ENCODE measurements at places on chromosomes 11 and 22.

DNA sequence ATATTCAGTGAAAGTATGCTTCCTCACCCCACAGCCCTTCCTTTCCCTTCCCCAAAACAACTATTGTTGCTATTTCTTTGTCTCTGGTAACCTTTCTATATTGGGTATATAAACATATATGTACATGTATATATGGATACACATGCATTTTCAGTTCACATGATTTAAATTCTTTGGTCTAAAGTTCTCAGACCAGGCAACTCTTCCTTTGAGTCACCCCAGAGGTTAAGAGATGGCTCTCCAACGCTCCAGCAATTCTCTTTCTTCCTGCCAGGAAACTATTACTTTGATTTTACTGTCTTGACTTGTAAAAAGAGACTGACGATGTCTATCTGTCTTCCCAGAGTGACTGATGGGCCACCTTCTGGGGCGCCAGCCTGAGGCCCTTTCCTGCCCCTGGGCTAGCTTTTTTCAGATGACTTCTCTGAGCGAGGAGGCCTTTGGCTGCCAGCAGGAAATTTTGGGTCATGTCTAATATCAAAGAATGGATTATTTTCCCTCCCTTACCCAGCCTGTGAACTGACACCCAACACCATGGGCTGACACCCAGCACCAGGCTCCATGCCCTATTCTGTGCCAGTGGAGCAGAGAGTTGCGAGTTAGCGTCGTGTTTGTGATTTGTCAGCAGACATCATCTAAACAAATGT, 14.4 kb upstream of the ST3GAL4 start:
- DNase-seq = no peak

DNA sequence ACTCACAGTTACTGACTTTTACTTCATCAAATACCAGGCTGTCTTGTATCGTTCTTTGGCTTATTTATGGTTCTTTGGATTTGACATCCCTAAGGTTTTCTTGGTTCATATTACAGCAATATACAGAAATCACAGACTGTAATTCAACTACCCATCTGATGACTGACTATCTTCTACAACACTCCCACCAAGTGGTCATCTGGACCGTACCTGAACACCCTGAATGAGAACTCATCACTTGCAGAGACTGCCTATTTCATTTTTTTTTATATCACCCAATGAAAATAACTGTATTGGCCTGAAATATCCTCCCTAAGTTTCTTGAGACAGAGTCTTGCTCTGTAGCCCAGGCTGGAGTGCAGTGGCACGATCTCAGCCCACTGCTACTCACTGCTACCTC, 9.5 kb upstream of the UPB1 start:
- no peak for DNase-seq

- DNase-seq = no peak
Measured at GRCh38 chr11:104046331-104046730, 9.9 kb downstream of the DDI1 start.

DNA sequence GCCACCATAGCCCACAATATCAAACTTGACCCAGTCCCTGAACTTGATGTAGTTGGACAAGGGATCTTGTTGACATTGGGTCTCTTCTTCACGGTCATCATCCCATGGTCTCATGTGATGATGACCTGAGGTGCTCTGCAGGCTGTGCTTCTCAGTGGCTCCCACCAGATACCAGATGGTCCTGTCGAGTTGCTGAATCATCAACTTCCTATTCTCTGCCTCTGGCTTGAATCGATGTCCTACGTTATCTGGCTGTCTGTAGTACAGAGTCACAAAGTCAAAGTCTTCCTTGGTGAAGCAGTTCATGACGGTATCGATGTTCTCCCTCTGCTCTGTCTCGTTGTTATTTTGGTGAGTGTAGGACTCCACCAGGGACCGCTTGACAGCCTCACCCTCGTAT, 145.7 kb upstream of the ALDH3B2 start:
- no peak for DNase-seq

GRCh38 chr22:48532986-48533385, 1294.7 kb downstream of the BRD1 start:
- DNase-seq = no peak

GRCh38 chr11:68582416-68583040, 101.8 kb upstream of the GAL start:
- DNase-seq = no peak

DNA sequence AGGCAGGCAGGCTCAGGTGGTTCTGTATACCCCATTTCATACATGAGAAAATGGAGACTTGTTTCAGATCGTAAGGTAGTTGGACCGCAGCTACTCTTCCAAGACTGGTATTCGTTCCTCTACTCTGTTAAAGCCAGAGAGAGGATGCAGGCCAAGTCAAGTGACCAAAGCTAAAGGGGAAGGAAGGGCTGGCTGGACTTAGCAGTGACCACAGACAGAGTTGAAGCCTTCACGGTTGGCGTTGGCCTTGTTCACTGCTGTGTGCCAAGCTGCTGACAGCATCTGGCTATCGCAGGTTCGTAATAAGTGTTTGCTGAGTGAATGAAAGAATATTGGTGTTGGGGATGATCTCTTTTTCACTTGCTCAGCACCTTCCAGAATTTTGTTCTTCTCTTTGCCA, 64.2 kb downstream of the PTPRJ start:
- DNase-seq = no peak

DNA sequence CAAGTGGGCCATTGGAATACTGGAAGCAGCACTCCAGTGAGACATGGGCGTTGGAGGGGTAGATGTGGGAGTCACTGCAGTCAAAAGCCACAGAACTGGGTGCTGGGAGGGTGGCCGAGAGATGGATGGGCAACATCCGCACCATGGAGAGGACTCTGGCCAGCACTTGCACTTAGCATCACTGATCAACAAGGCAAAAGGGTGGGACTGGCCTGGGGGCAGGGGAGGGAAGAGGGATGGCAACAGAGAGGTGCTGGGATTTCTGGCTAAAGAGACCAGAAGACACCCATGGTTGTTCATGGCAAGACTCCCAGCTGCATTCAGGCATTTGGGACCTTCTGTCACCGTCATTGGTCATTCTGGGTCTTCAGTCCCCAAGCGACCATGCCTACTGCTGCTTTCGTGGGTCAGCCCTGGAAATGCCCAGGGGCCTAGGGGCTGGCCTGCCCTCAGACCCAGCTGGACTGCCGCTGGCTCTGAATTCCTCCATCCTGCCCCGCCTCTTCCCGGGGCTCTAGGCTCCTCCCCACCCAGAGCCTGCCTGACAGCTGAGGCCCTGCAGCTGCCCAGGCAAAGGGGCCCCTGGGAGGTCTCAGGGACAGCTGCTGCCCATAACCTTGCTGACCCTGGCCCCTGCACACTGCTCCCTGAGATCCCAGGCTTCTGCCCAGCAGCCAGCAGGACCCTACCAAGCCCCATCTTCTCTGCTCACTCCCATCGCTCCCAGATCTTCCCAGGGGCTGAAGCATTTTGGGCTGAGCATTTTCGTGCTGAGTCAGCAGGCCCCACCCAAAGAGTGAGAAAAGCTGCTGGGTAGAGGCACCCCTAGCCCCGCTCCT, 13.0 kb upstream of the CDC42EP2 start:
- no peak for DNase-seq

- no peak for DNase-seq
Measured at GRCh38 chr11:84719935-84720577, 907.1 kb downstream of the DLG2 start.

- no peak for DNase-seq
Measured at GRCh38 chr11:124467381-124467927, 22.0 kb upstream of the OR8B8 start.

GRCh38 chr11:75149766-75150465, 991 bp upstream of the SLCO2B1 start:
- DNase-seq = no peak

GRCh38 chr11:73055655-73056354, 86.3 kb downstream of the FCHSD2 start:
- DNase-seq = no peak

DNA sequence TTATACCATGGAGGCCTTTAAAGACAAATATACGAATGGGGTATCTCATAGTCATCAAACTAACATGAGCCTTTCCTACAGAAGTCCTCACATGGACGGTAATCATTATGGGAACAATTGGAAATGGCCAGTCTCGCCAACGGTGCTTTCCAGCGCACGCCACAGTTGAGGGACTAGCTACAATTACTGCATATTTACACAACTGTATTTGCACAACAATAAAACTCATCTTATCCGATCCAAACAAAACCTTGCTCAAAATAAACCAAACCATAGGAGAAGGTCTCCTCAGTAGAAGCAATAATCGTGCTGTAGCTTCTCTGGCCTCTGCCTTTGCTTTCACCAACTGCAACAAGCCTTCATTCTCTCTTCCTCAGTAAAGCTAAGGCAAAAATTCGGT, 5.9 kb downstream of the CADM1 start:
- no peak for DNase-seq

DNA sequence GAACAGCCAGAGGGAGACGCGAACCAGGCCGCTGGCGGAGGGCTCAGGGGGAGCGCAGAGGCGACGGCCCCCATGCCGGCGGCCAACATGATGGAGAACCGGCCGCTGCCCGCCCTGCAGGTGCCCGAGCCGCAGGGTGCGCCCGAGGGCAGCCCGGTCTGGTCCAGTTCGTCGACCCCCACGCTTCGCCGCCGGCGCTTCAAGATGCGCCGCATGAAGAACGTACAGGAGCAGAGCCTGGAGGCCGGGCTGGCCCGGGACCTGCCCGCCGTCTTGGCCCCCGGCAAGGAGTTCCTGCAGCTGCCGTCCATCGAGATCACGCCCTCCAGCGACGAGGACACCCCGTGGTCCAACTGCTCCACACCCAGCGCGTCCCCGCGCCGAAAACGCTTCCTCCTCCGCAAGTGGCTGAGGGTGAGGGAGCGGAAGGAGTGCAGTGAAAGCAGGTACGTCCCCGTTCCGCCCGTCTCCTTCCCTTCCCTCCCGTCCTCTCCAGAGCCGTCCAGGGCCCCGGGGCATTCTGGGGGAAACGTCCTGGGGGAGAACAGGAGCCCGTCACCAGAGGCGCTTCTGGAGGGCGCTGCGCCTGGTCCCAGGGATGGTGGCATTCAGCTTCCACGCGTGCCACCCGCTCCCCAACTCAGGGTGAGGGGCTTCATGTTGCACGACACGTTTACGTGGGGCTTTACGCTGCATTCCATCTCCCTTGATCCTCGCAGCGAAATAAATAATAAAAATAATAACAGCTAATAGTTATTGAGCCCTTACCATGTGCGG, 840 bp downstream of the GRAMD1B start:
- DNase-seq = no peak
